ENCODE measurements at places on chromosomes 12 and 14.

GRCh38 chr12:11508699-11509098 lies 113.3 kb upstream of the PRB2 start:
- H3K27me3 ChIP-seq: no peaks in the 10 kb centered on the region
- no peaks in the 10 kb centered on the region for H3K36me3 ChIP-seq
- DNase-seq: no peak
- no peak overlapping the region for H3K27ac ChIP-seq
- H3K4me1 ChIP-seq: no peaks in the 10 kb centered on the region

GRCh38 chr12:46358791-46359666 lies 13.5 kb downstream of the SLC38A2 start:
- no peak for DNase-seq
- H3K27me3 ChIP-seq: no peaks in the 10 kb centered on the region
- H3K4me1 ChIP-seq: peaks cover 25% of the 10 kb centered on the region
- no peak overlapping the region for H3K27ac ChIP-seq

GRCh38 chr12:11780521-11781101 lies 131.1 kb downstream of the ETV6 start:
- H3K27me3 ChIP-seq: no peaks in the 10 kb centered on the region
- H3K27ac ChIP-seq: peak overlapping the region; percentile 61
- DNase-seq: no peak
- H3K4me3 ChIP-seq: no peak overlapping the region
- H3K36me3 ChIP-seq: no peaks in the 10 kb centered on the region

GRCh38 chr14:54447231-54447692 lies 6.1 kb upstream of the CNIH1 start:
- H3K4me3 ChIP-seq: no peak overlapping the region
- no peak for DNase-seq
- no peaks in the 10 kb centered on the region for H3K27me3 ChIP-seq
- H3K36me3 ChIP-seq: no peaks in the 10 kb centered on the region

- no peaks in the 10 kb centered on the region for H3K4me1 ChIP-seq
- no peaks in the 10 kb centered on the region for H3K36me3 ChIP-seq
- H3K27ac ChIP-seq: no peak overlapping the region
- H3K27me3 ChIP-seq: no peaks in the 10 kb centered on the region
- no peak for DNase-seq
Observed at GRCh38 chr14:66610154-66610563, 102.2 kb downstream of the GPHN start.

GRCh38 chr14:57405562-57405961 lies 15.2 kb downstream of the NAA30 start:
- no peaks in the 10 kb centered on the region for H3K27me3 ChIP-seq
- no peak overlapping the region for H3K27ac ChIP-seq
- H3K36me3 ChIP-seq: no peaks in the 10 kb centered on the region

DNA sequence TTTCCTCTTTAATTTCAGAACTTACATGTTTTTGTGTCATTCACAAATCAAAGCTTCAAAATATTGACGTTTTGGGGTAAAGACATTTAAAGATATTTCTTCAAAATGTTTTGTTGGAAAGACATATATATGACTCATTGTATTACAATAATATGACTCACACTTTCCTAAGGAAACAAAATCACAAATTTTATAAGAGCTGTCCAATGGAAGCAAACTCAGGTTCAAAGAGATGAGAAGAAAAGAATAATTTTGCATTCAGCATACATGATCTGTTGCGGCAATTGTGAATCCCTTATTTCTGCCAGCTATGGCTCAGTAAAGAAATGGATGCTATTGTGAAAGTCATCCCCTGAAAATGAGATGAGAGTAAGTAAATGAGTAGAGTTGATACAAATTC lies 82.7 kb downstream of the GRIP1 start:
- H3K27ac ChIP-seq: no peak overlapping the region
- no peaks in the 10 kb centered on the region for H3K36me3 ChIP-seq
- H3K4me3 ChIP-seq: no peak overlapping the region
- no peaks in the 10 kb centered on the region for H3K4me1 ChIP-seq

GRCh38 chr14:77063571-77064171 lies 34.4 kb upstream of the CIPC start:
- no peak for DNase-seq
- H3K4me3 ChIP-seq: no peak overlapping the region
- H3K27ac ChIP-seq: no peak overlapping the region
- no peaks in the 10 kb centered on the region for H3K27me3 ChIP-seq
- no peaks in the 10 kb centered on the region for H3K36me3 ChIP-seq
- H3K4me1 ChIP-seq: peaks cover 30% of the 10 kb centered on the region

DNA sequence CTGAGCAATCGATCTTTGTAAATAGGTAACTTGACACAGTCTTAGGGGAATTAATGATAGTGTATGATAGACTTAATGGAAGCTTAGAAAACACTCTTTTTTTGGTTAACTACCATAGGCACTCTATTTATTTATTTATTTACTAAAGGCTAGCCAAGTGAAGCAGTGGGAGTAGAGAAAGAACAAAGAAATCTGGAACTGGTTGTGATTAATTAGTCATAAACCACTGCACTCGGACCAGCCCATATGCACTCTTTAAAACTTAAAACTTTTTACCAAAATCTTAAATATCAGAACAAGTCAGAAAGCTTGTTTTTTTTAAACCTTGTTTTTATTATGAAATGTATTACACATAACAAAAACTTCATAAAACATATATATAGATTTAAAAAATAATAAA lies 49.5 kb upstream of the SRP54 start:
- DNase-seq: no peak
- no peak overlapping the region for H3K27ac ChIP-seq
- H3K36me3 ChIP-seq: no peaks in the 10 kb centered on the region
- H3K27me3 ChIP-seq: no peaks in the 10 kb centered on the region
- no peaks in the 10 kb centered on the region for H3K4me1 ChIP-seq

- DNase-seq: peak; percentile 76
- H3K27me3 ChIP-seq: no peaks in the 10 kb centered on the region
- peaks cover 67% of the 10 kb centered on the region for H3K4me1 ChIP-seq
- peak overlapping the region; percentile 30 for H3K4me3 ChIP-seq
- H3K36me3 ChIP-seq: no peaks in the 10 kb centered on the region
Observed at GRCh38 chr12:124655048-124655697, 87.8 kb upstream of the NCOR2 start.

DNA sequence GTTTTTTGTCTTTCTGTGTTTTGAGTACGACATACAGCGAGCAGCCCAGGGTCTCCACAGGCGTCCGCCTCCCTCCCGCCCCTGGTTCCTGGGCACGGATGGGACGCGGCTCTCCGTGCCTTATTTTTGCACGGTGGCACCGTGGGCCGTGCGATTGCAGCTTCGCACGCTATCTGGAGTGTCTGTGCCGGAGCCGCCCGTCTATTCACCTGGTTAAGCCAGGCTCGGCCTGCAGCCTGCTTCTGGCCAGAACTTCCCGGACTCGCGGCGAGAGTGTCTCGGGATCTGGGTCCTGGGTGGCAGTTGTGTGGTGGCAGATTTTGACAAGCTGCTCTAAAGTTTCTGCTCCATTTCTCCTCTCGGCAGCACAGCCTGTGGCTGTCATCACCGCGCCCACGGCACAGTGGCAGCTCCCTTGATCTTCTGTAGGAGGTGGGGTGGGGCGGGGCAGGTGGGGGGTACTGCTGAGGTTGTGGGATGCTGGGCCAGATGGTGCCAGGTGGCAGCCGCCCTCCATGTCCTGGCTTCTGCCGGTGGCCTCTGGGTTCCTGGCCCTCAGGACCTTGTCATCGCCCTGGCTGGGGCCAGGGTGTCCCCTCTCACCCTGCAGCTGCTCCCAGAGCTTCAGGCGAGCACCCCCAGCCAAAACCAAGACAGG lies 2.9 kb downstream of the MMP17 start:
- H3K27me3 ChIP-seq: peaks cover 87% of the 10 kb centered on the region
- H3K27ac ChIP-seq: peak overlapping the region; percentile 65

DNA sequence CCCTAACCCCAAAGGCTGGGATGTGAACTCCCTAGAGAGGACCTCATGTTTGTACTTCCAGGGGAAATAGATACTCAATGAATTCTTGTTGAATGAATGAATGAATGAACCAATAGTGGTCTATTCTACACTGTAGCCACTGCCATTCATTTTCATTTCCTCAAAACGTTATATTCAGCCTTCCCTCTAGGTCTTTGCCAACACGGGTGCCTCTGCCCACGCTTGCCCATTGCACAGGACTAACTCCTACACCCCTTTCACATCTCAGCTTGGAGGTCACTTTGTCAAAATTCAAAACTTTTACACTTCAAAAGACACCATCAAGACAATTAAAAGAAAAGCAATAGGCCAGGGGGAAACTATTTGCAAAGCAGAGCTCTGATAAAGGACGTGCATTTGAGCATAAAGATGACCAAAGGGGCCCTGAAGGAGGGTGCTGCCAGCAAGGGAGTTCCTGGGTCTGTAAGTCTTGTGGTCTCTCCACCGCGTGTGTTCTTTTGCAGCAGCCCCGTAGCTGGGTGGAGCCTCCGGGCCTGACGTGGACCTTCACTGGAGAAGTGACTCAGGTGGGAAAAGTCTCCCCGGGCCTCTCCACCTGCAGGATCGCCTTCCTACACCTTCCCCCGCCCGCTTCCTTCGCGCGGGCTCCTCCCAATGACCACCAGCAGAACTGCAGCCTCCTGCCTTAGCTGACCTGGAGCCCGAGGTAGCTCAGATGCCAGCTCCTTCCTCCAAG lies 31.5 kb downstream of the TMEM63C start:
- DNase-seq: no peak
- H3K4me3 ChIP-seq: no peak overlapping the region
- H3K4me1 ChIP-seq: no peaks in the 10 kb centered on the region
- H3K27me3 ChIP-seq: peaks cover 44% of the 10 kb centered on the region

DNA sequence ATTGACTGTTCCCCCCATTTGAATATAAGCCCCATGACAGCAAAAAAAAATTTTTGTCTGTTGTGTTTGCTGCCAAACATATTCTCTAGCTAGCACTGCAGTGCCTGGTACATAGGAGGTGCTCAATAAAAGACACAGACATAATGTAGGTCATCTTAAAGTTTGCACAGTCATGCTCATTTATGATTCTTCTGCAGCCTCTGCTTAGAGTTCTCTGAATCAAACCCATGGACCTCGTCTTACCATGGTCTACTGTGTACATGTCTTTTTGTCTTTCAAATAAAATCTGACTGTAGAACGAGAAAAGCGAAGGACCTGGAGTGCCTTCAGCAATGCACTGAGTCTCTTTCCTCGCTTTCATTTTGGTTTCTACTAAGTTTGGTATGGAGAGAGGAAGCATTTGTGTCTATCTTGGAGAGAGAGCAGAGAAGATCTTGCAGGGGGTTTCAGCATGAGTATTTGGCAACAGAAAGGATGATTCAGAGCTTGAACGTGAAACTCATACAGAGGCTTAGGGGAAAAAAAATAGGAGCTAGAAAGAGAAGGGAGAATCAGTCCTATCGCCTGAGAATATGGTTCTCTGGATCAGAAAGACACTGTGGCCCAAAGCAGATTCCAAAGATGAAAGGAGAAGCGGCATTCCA lies 38.8 kb upstream of the TMCC3 start:
- peaks cover 24% of the 10 kb centered on the region for H3K4me1 ChIP-seq
- H3K27me3 ChIP-seq: no peaks in the 10 kb centered on the region
- peak overlapping the region; percentile 34 for H3K4me3 ChIP-seq
- no peaks in the 10 kb centered on the region for H3K36me3 ChIP-seq
- no peak for DNase-seq

- H3K27me3 ChIP-seq: no peaks in the 10 kb centered on the region
- H3K4me3 ChIP-seq: no peak overlapping the region
- no peaks in the 10 kb centered on the region for H3K36me3 ChIP-seq
- DNase-seq: no peak
- no peak overlapping the region for H3K27ac ChIP-seq
Observed at GRCh38 chr12:4779749-4780148, 59.5 kb downstream of the GALNT8 start.

- no peak for DNase-seq
- peaks cover 21% of the 10 kb centered on the region for H3K4me1 ChIP-seq
- H3K27ac ChIP-seq: no peak overlapping the region
- H3K27me3 ChIP-seq: no peaks in the 10 kb centered on the region
- H3K36me3 ChIP-seq: no peaks in the 10 kb centered on the region
Observed at GRCh38 chr12:26848156-26848825, 15.3 kb upstream of the ITPR2 start.

DNA sequence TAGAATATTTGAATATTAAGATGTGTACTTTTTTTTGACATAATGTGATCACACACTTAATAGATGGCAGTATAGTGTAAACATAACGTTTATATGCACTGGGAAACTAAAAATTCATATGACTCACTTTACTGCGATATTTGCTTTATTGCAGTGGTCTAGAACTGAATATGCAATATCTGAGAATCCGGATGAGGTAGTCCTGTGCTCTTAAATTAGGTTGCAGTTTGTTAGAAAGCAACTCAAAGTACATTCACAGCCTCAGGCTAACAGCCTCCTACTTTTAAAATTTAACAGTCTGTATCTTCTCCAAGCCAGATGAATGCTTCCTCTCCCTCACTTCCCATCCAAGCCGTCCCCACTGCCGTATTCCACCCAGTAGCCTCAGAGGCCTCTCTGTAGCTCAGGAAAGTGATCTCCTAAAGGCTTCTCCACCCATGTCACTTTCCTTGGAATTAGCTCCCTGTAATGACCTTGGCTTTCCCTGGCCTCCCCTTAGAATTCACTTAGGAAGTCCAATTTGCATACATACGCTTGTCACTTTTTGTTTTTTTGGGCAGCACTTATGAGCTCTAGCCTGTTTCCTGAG lies 43.7 kb downstream of the TESPA1 start:
- no peaks in the 10 kb centered on the region for H3K36me3 ChIP-seq
- no peak overlapping the region for H3K4me3 ChIP-seq
- no peaks in the 10 kb centered on the region for H3K27me3 ChIP-seq
- no peaks in the 10 kb centered on the region for H3K4me1 ChIP-seq
- no peak for DNase-seq

GRCh38 chr14:103520269-103520656 lies 2.4 kb downstream of the CKB start:
- H3K4me1 ChIP-seq: peaks cover 59% of the 10 kb centered on the region
- DNase-seq: no peak
- peak overlapping the region; percentile 83 for H3K27ac ChIP-seq
- H3K27me3 ChIP-seq: no peaks in the 10 kb centered on the region

- no peaks in the 10 kb centered on the region for H3K36me3 ChIP-seq
- no peak overlapping the region for H3K4me3 ChIP-seq
- no peak for DNase-seq
- no peak overlapping the region for H3K27ac ChIP-seq
- no peaks in the 10 kb centered on the region for H3K4me1 ChIP-seq
Observed at GRCh38 chr12:130511285-130511684, 173.6 kb downstream of the PIWIL1 start.

- no peaks in the 10 kb centered on the region for H3K36me3 ChIP-seq
- H3K4me3 ChIP-seq: no peak overlapping the region
- no peak overlapping the region for H3K27ac ChIP-seq
- H3K4me1 ChIP-seq: no peaks in the 10 kb centered on the region
- no peak for DNase-seq
Observed at GRCh38 chr14:105305345-105305744, 4.5 kb upstream of the BRF1 start.

DNA sequence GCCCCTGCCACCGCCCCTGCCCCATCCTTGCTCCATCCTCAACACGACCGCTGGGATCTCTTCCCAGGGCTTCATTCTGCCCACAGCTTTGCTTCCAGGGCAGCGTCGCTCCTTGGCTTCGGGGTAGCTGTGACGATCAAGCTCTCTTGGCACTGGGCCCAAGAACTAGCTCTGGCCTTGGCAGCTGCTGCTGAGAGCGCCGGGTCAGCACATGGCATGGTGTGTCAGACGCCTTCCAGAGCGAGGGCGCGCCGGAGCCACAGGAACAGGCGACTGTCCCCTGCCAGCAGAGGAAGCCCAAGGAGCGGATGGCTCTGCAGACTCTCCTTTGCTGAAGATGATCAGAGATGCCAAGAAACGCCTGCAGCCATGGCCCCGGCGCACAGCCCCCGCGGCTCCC lies 15.9 kb downstream of the RAB35 start:
- peak; percentile 78 for DNase-seq
- no peak overlapping the region for H3K4me3 ChIP-seq
- peaks cover 32% of the 10 kb centered on the region for H3K4me1 ChIP-seq
- no peaks in the 10 kb centered on the region for H3K27me3 ChIP-seq
- peaks cover 16% of the 10 kb centered on the region for H3K36me3 ChIP-seq

Data from heart right ventricle (tissue), 16 donors.